ENCODE measurements at places on chromosomes 16 and 17. TPM values are rescaled to one million over a fixed set of nuclear protein-coding genes. Genes with fewer than 3 reads are reported as not detected.

DNA sequence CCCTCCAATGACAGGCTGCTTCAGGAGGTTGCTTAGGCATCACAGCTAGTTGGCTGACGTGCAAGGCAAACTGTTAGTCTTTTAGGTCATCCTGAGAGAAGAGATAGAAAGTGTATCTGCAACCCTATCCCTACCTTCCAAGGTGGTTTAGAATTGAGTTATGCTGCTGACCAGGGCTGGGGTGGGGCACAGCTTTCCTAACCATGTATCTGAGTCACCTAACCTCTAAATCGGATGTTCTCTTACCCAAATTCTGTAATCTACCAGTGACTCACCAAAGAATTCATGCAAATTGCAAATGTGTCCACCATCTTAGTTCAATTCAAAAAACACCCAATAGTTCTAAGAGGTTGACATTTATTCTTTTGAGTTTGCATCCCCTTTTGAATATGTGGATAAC lies 107.2 kb upstream of the DYNLRB2 start:
- peak; percentile 37 for DNase-seq

GRCh38 chr16:57446531-57447185 lies 527 bp downstream of the CIAPIN1 start:
- DNase-seq, result peak; percentile 46

GRCh38 chr17:39622380-39623006 lies 4.3 kb upstream of the PPP1R1B start:
- DNase-seq, result no peak

DNA sequence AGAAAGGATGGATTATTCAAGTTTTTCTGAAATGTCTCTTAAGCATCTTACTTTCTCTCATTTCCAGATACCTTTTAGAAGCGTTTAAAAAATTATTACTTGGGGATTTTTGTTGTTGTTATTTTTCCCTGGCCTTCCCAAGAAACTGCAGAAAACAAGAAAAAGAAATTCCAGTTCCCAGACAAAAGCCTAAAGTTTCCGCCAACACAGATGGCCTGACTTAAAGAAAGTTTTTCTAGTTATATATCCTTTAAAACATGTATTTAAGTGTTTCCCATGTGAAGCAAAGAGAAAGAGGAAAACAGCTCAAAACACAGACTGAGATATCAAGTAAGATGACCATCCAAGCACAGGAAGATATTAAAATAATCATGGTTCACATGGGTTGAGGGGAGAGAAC lies 401.7 kb upstream of the MAF start:
- DNase-seq, result no peak

DNA sequence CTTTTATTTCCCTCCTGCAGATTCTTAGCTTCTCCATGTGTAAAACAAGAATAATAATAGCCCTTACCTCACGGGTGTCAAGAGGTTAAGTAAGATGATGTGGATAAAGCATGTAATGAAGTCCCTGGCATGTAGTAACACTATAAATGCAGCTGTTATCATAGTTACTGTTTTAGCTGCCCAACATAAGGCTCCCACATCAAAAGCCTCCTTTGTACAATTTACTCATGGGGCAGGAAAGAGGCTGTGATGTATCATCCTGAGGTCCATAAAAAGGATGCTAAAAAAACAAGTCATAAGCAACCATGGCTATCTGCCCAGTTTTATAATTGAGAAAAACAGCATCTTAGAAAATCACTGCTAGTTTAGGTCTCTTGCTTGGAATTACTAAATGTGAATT lies 339.7 kb downstream of the CA10 start:
- no peak for DNase-seq

GRCh38 chr17:1847191-1847590 lies 17.4 kb downstream of the RPA1 start:
- DNase-seq, result no peak

DNA sequence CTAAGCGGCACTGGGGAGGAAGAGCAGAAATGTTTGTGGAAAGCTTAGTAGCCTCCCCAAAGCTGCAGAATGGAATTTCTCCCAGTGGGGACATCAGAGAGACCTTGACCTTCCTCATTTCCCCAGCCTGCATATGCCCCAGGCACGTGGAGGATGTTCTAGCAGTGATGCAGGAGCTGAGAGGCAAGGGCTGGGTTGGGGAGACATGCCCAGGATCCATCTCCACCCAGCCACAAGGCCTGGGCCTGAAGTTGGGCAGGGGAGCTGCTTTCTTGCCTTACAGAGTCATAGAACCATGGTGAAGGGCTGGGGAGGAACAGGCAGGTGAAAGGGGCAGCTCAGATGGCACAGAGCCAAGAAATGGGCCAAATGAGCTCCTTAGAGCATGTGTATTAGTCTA lies 104.0 kb downstream of the TMEM132E start:
- no peak for DNase-seq

DNA sequence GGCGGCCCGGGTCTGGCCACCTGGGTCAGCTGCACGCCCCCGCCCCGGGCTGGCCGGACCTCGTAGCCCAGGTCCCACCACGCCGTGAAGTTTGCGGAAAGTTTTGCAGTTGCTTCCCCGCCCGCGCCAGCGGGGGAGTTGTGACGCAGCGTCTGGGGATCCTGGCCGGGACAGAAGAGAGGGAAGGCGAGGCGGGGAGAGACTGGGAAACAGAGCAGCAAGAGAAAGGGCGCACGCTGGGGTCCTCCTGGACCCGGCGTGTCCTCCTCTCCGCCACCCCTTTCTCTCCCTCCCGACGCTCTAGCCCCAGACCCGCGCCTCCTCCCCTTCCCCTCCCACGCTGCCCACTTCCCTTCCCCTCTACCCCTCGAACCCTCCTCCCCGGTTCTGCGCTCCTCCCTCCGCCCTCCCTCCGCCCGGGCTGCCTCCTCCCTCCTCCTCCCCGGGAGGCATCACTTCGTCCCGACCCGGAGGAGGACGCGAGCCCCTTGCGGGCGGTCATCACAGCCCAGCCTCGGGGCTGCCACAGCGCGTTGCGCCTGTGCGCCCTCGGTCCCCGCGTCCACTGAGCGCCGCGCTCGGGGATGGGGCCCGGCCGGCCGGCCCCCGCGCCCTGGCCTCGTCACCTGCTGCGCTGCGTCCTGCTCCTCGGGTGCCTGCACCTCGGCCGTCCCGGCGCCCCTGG lies at the start of gene MRC2:
Gene MRC2 (plus strand): TSS at position 452 of the 685 bp plus-strand sequence. CDS start 133 bp downstream, at position 585.
- no peak for DNase-seq

- no peak for DNase-seq
Observed at GRCh38 chr17:32824334-32824733, 52.6 kb downstream of the MYO1D start.

- peak; percentile 75 for DNase-seq
Observed at GRCh38 chr16:15043344-15043743, 12.5 kb downstream of the NTAN1 start.

- DNase-seq, result no peak
Observed at GRCh38 chr17:7079581-7080455, at the start of gene CLEC10A. Gene CLEC10A, minus strand, starts transcription at chr17:7080251. Its CDS starts 1,439 bp downstream, at chr17:7078812.

- DNase-seq, result no peak
Observed at GRCh38 chr16:88687254-88687576, 908 bp upstream of the SNAI3 start.

DNA sequence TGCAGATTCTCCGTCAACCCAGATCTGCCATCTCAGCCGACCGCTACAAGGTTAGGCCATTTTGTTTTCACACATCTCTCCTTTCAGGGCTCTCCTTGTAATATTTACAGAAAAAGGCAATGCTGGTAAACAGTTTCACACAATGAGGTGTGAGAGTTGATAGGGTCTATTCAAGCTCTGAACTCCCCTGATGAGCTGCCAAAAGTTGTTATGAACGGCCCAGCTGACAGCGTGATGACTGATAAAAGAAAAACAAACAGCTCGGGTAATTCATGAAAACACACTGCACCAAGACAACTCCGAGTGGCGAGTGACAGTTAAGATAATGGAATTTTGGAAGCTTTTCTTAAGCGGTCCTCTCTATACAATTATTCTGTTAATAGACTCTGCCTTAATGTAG lies 68.1 kb upstream of the IRX5 start:
- DNase-seq, result no peak

GRCh38 chr17:60792250-60792898 lies 114.7 kb downstream of the BCAS3 start:
- no peak for DNase-seq

DNA sequence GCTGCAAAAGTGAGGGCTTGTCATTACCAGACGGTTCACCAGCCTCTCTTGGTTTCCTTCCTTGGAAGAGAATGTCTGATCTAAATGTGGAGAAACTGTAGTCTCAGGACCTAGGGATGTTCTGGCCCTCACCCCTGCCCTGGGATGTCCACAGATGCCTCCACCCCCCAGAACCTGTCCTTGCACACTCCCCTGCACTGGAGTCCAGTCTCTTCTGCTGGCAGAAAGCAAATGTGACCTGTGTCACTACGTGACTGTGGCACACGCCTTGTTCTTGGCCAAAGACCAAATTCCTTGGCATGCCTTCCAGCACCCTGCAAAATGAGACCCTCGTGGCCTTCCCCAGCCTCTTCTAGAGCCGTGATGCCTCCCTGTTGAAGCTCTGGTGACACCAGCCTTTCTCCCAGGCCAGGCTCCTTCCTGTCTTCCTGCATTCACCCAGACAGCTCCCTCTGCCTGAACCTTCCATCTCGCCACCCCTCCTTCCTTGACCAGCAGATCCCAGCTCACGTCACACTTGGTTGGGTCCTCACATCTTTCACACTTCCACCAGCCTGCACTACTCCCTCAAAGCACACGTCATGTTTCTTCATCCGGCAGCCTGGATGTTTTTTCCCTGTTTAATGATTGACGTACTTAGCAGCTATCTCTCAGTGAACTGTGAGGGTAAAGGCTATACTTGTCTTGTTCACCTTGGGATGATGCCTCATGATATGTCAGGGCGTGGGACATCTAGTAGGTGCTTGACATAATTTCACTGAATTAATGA lies 4.3 kb downstream of the ZNF768 start:
- no peak for DNase-seq

DNA sequence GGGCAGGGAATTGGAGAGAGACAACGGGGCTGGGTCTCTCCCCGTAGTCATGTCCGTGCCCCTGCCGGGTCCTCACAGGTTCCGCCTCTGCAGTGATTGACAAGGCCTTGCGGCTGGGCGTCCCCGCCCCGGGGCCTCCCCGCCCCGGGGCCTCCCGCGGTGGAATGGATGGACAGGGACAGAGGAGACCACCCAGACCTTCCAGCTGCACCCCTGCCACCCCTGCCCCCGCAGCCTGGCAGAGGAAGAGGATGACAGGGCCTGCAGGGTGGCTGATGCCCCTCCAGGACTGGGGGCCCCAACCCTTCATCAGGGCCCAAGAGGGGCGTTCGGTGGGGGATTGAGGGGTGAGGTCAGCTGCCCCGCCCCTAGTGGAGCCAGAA lies 216.4 kb upstream of the CIBAR2 start:
- no peak for DNase-seq

GRCh38 chr16:65684230-65684629 lies 562.4 kb upstream of the CDH11 start:
- DNase-seq, result no peak

GRCh38 chr17:2195729-2196128 lies 107.9 kb downstream of the SMG6 start:
- DNase-seq, result peak; percentile 28

DNA sequence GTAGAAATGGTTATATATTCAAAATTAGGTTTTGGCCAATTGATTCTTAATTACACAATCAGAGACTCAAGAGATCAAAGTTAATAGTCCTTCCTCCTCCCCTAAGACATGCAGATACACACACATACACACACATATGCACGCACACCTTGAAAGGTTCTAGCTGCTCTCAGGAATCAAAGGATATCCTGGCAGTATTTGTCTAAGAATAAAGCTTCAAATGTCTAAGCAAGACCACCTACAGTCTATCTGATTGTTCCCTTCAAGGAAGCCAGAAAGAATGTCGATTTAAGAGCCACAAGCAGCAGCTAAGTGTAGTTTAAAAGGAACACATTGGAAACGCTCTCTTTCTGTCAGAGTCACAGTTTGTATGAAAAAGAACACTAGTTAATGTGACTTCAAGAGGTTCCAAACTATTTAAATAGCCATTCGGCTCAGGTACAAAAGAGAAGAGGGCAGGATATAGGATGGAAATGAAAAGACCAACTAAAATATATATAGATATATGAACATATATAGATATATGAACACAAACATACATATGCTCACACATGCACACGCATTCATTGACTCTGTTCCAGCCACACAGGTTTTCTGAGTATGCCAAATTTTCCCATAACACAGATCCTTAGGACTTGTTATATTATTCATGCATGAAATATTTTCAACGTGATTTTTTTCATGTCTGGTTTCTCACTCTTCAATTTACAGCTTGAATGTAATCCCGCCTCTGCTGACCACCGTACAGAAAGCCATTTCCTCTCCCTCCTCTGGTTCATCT lies 79.0 kb downstream of the CDH8 start:
- DNase-seq, result no peak

GRCh38 chr17:11980813-11981212 lies 16.5 kb downstream of the ZNF18 start:
- no peak for DNase-seq

DNA sequence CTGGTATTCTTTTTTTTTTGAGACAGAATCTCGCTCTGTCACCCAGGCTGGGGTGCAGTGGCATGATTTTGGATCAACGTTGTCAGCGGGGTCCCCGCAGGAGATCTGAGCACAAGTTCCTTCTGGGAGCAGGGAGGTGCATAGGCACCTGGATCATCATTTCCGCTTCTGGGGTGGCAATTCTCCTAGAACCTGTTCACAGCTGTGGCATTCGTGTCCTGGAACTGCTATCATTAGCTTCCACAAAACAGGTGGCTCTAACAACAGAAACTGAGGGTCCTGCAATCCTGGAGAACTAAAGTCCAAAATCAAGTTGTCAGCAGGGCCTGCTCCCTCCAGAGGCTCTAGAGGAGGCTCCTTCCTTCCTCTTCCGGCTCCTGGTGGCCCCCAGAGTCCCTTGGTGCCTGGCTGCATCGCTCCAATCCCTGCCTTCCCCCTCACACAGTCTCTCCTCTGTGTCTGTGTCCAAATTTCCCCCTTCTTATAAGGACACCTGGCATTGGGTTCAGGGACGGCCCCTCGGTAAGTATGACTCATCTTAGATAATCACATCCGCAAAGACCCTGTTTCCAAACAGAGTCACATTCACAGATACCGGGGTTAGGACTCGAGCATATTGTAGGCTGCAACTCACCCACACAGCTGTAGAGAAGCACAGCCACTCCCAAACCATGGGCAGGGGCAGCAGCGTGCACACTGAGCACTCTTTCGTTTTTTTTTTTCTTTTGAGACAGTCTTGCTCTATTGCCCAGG lies 43.5 kb upstream of the KLHDC4 start:
- DNase-seq, result no peak

Gene PLLP
- 2.8 TPM for total RNA-seq

Gene ADAM11
- 0.55 TPM for total RNA-seq

Gene ASB16
- total RNA-seq, result not detected

Gene NOG
- 4.8 TPM for total RNA-seq

Gene ASIC2
- total RNA-seq, result 1.2 TPM

Gene MRPL12
- total RNA-seq, result 98.6 TPM

Gene LLGL2
- 156 TPM for total RNA-seq

Gene HAS3
- total RNA-seq, result 2.5 TPM

Gene TBC1D3E
- total RNA-seq, result not detected

Data from PC-9 (cell line).